ENCODE measurements at places on chromosomes 12 and 14. TPM values are rescaled to one million over a fixed set of nuclear protein-coding genes. Genes with fewer than 3 reads are reported as not detected.

GRCh38 chr14:105167303-105168092, 1.1 kb downstream of the JAG2 start:
- DNase-seq = no peak

DNA sequence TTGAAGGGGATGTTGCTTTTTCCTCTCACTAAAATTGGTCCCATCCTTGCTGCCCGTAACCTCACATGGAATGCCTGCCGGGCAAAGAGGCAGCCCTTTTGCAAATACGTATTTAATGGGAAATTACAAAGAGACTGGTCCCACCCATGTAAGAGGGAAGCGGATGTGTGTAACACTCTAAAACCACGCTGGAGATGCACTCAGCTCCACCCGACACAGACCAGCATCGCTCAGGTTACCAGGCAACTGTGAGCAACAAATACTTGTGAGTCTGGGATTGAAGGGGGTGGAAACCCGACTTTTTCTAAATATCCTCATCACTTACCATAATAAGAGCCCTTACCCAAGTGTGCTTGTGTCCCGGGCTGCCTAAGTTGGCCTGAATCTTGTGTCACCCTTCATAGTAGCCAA, 47.7 kb downstream of the ELK3 start:
- no peak for DNase-seq

GRCh38 chr12:120529641-120530417, 871 bp upstream of the COQ5 start:
- DNase-seq = no peak

GRCh38 chr14:105536051-105536450, 9.7 kb downstream of the TMEM121 start:
- DNase-seq = no peak

DNA sequence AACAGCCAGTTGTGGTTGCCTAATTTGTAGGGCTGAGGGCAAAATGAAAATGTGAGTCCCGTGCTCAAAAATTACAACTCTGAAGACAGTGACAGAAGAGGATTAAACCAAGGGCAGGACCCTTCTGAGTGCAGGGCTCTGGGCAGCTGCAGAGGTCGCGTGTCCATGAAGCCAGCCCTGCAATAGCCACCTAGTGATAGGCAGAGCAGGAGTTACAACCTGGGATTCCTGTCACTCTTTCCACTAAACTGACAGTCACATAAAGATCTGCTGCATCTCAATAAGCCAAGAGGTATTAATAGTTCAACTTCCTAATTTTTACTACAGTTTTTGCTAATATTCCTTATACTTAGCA, 94.1 kb downstream of the SLC2A13 start:
- no peak for DNase-seq

DNA sequence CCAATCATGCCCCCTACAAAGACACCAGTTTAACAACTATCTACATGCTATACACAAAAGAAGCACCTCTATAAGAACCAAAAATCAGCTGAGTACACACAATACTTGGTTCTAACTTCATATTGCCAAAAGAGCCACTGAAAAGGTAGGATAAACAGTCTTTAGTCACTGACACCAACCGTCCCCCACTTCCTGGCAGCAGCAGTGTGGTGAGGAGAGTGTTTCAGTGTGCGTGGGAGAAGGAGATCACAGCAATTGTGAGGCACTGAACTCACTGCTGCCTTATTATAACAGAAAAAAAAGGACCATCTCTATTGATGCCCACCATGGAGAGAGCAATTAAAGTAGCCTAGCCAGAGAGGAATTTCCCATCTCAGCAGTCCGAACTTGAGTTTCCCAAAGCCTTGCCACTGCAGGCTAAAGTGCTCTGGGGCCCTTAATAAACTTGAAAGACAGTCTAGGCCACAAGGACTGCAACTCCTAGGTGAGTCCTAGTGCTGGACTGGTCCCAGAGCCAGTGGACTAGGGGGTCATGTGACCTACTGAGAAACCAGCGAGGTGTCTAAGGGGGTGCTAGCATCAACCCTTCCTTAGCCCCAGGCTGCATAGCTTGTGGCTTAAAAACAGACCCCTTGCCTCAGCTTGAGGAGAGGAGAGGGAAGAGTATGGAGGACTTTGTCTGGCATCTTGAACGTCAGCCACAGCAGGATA, 37.1 kb upstream of the LMNTD1 start:
- no peak for DNase-seq

The SERPINA5 gene
- total RNA-seq = 0.67 TPM

The ANGEL1 gene
- 8.9 TPM for total RNA-seq
